ENCODE measurements at places on chromosomes 12 and 14.
A peak's percentile ranks its signal among the peaks of the same experiment; 100 is the strongest.

- DNase-seq = no peak
Observed at GRCh38 chr12:113241191-113242025, 20.1 kb downstream of the TPCN1 start.

GRCh38 chr12:50099302-50100008 lies 4.4 kb upstream of the GPD1 start:
- no peak for DNase-seq

- DNase-seq = no peak
Observed at GRCh38 chr12:41055875-41056577, 132.1 kb upstream of the PDZRN4 start.

GRCh38 chr14:103209054-103209453 lies 85.8 kb downstream of the TNFAIP2 start:
- DNase-seq = no peak

- DNase-seq = no peak
Observed at GRCh38 chr14:33756833-33757232, 194.0 kb downstream of the EGLN3 start.

DNA sequence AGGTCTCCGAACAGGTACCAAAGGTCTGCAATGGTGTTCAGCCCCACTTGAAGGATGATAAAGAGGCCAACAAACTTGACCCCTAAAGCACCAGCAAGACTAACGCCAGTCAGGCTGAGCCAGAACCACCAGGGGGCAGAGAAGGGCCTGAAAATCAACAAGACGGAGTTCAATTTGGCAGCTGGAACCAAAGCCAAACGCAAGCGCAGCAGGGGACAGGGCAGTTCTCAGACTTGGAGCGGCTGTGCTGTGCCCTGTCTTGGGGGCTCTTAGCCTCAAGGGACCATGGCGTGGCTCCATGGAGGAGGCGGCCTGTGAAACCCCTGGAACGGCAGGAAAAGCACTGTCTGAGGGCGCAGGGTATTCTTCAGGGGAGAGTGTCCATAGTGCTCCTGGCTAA lies 19.6 kb downstream of the POMT2 start:
- DNase-seq = peak; percentile 48

DNA sequence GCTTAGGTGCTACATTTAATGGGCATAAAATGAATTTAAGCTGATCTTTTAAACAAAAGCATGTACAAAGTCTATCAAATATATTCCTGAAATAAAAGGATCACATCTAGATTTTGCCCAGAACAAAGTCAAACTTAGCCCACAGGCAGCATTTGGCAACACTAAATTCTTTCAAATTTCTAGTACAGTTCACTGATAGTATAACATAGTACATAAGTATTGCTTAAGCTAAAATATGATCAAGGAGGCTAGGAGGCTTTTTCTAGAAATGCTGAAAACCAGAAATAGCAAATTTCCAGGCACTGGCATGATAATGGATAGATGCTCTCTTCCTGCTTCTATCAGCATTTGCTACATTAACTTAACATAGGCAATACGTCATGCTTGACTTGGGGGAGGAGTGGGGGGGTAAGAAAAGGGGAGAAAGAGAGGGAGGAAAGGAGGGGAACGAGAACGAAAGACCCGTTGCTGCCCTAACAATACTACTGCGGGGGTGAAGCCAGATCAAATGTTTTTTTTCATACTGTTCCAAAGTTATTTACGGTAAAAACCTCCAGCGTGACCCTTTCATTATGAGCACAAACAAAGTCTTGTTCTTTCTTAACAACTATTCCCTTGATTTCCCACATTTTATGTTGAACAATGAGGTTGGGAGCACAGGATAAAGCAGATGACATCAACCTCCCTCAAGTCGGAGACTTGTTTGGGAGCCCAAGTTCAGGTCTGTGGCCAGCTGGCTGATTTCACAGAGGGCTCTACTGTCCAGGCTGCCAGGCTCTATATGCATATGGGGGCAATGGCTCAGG lies 10.6 kb downstream of the TMED10 start:
- no peak for DNase-seq

DNA sequence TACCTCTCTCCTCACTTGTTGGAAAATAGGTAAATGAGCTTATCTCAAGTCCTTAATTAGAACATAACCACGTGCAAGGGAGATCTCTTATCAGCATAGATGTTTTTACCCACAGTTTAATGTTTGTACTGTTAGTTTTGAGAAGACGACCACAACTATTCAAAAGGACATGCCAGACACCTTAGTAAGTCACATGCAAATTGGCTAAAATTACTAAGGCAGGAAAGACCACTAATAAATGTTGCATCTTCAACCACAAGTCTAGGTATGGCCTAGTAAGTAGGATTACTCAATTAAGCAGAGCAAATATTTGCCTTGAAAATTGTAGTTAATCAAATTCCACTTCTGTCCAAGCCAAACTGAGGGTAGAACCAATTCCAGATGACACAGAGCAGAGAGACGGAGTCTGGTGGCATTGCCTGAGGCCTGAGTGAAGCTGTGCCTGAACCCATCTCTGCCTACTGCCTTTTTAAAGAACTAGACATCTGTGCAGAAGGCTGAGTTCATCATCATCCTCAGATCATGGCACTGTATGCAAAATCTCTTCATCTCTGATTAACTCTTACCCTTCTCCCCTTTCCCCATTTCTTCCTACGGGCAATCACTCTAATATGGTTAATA lies 29.7 kb upstream of the CHST11 start:
- DNase-seq = no peak
